ENCODE measurements at places on chromosomes 3 and 15.

DNA sequence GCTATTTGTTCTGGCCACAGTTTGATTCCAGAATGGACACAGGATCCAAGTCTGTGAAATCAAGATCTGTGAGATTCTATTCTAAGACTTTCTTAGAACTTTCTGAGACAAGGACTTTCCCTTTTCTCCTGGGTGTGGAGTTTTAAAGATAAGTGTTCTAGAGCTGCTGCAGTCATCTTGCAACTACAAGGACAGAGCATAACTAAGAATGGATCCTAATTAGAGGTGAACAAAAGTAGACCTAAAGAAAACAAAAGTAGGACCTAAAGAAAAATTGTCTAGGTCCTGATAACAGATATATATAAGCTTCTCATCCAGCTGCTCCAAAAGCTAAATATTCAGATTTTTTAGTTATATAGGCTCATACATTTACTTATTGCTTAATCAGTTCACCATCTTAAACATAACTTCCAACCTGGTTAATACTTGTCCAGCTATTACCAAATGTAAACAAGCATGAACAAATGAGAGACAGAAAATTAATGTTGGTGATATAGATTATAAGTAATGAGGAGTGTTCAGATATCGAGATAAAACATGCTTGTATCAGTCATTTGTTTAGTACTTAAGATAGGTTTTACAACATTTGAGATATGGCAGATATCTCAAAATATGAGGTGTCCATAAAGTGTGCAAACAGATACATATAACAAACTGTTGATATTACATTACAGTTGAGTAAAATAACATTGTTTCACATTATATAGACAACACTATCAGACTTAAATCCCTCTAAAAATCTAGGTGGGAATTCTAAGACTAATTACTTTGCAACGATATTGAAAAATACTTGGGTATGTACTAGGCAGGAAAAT lies 75.1 kb downstream of the CD200 start:
- no peak for DNase-seq

DNA sequence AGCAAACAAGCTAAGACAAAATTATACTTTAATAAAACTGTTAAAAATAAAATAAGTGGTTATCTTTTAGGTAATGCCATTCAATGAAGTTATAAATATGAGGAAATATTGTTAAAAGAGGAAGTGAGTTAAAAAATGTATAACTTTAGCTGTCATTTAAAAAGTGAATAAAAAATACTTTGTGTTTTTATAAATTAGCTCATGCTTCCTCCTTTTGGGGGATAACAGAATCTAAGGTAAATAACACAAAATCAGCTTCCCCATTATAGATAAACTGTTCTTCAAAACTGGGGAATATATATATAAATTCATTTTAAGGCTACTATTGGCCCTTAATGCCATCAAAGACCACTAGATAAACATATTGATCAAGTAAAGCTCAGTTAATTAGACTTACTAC lies 113.7 kb upstream of the AADACL2 start:
- no peak for DNase-seq

DNA sequence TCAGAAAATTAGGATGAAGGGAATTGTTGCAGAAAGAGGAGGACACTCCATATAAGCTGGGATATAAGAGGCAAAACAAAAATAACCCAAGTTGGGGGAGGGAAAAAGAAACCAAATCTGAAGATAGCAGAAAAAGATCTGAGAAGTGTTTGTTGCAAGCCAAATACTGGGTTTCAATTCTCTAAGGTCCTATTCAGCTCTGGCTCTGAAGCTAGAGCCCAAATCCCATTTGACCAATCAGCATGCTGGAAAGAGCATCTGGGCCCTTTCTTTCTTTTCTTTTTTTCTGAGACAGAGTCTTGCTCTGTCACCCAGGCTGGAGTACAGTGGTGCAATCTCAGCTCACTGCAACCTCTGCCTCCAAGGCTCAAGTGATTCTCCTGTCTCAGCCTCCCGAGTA lies 17.3 kb downstream of the IGDCC3 start:
- no peak for DNase-seq

DNA sequence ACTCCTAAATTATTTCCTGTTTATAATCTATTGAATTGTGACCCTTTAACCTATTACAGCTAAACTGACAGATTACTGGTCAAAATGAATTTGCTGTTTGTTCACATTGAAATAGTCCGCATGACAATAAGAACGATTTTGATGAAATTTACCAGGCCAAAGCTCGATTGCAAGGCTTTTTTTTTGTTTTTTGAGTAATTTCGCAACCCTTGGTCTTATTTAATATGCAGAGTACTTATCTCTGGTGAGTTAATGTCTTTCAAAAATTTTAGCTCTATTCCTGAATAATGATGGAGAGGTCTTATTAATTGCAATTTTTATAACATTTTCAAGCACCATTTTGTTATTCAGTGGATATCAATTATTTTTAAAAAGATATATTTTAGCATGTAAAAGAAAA lies 362.4 kb downstream of the OTOL1 start:
- no peak for DNase-seq

DNA sequence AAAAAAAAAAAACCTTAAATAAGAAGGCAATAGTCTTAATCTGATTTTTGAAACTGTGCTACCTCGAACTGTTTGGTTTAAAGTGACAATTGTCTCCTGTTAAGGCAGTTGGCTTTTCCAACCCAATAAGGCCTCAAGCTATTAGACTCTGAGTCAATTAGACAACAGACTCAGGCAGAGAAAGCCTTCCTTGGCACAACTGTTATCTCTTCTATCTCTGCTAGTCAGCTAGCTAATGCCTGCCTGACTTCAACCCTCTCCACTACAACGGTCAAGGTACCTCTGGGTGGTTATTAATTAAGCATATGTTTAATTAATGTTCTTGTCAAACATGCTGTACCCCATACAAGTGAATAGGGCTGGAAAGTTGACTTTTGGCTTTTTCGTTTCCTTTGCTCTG lies 110.2 kb upstream of the NLGN1 start:
- no peak for DNase-seq
